ENCODE measurements at places on chromosomes 6 and 20. TPM values are rescaled to one million over a fixed set of nuclear protein-coding genes. Genes with fewer than 3 reads are reported as not detected.

LGSN gene
- 0.19 TPM for total RNA-seq

KIF25 gene
- not detected for total RNA-seq

TBX18 gene
- 4.1 TPM for total RNA-seq

OLIG3 gene
- total RNA-seq, result not detected

GMEB2 gene
- total RNA-seq, result 13.4 TPM

DNA sequence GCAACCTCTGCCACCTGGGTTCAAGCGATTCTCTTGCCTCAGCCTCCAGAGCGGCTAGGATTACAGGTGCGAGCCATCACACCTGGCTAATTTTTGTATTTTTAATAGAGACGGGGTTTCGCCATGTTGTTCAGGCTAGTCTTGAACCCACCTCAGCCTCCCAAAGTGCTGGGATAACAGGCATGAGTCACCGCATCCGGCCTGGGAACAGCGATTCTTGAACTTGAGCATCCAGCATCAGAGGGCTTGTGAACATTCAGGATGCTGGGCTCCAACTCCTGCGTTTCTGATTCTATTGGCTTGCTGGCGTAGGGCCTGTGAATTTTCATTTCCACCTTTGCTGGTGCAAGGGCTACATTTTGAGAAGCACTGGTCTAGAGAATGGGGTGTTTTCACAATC is 24.5 kb upstream of the PIM1 start:
- peak overlapping the region; percentile 23 for H3K27ac ChIP-seq
- no peaks in the 10 kb centered on the region for H3K27me3 ChIP-seq
- H3K4me3 ChIP-seq, result no peak overlapping the region
- no peak for DNase-seq
- no peaks in the 10 kb centered on the region for H3K36me3 ChIP-seq
- no peaks in the 10 kb centered on the region for H3K4me1 ChIP-seq

- H3K4me3 ChIP-seq, result no peak overlapping the region
- no peaks in the 10 kb centered on the region for H3K36me3 ChIP-seq
- H3K27me3 ChIP-seq, result no peaks in the 10 kb centered on the region
- DNase-seq, result no peak
- H3K4me1 ChIP-seq, result no peaks in the 10 kb centered on the region
- H3K27ac ChIP-seq, result no peak overlapping the region
Observed at GRCh38 chr6:116094041-116094440, 6.6 kb upstream of the NT5DC1 start.

- H3K27me3 ChIP-seq, result no peaks in the 10 kb centered on the region
- no peak overlapping the region for H3K27ac ChIP-seq
- H3K36me3 ChIP-seq, result peaks cover 2% of the 10 kb centered on the region
- DNase-seq, result no peak
- H3K4me3 ChIP-seq, result no peak overlapping the region
- H3K4me1 ChIP-seq, result no peaks in the 10 kb centered on the region
Observed at GRCh38 chr20:37350649-37351574, 5.0 kb downstream of the SRC start.

- no peaks in the 10 kb centered on the region for H3K36me3 ChIP-seq
- no peak for DNase-seq
- H3K27me3 ChIP-seq, result no peaks in the 10 kb centered on the region
- H3K4me3 ChIP-seq, result no peak overlapping the region
Observed at GRCh38 chr6:25832307-25832662, 433 bp upstream of the SLC17A1 start.

DNA sequence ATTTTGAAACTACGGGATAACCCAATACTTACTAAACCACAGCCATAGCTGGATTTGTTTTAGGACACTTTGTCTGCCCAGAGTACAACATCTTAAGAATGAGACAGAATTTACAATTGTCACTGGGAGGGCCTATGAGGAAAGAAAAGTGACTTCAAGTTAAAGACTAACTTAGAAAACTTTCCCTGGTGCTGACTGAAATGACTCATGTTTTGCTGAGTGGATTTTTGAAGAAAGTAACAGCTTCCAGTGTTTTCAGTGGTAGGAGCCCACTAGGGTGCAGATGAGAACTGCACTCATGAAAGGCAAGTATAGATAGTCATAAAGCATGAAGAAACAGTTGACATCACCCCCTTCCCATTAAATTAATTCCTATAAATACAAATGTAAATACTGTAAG is 988.2 kb upstream of the MAP3K7 start:
- H3K27ac ChIP-seq, result no peak overlapping the region
- no peak for DNase-seq
- H3K4me3 ChIP-seq, result no peak overlapping the region
- H3K4me1 ChIP-seq, result no peaks in the 10 kb centered on the region

DNA sequence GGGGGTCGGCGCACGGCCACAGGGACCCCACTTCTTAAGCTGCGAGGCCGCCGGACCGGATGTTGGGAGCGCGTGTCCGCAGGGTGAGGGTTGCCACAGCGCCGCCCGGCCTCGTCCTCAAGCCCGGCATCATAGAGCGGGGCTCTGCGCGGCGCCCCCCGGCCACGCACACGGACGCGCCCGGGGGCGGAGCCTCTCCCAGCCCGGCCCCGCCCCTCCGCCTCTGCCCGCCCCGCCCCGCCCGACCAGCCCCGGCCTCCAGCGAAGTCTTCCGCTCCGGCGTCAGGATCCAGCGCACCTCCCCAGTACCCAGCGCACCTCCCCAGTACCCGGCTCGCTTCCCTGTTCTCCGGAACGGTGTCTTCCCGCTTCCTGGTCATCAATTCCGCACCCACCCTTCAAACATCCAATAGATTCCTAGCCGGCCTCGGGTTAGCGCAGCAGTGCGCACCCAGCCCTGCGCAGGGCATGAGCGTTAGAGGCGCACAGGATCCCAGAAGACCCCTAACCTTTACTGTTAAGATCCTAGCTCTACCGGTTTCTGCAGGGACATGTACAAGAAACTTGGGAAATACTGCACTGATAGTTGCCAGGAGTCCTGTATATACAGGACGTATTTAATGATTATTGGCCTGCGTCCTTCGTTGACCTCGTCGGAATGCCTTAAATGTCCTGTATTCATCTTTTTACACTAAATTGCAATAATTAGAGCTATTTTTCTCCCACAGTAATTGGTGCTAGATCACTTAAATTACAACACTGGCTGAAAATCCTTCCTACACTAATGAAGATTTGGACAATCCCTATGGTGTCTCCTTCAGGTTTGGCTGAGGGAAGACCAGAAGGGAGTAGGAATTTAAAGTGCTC is 535 bp upstream of the DNAAF9 start:
- H3K27me3 ChIP-seq, result no peaks in the 10 kb centered on the region
- H3K4me1 ChIP-seq, result peaks cover 4% of the 10 kb centered on the region
- no peaks in the 10 kb centered on the region for H3K36me3 ChIP-seq
- peak overlapping the region; percentile 91 for H3K27ac ChIP-seq
- DNase-seq, result peak; percentile 91

DNA sequence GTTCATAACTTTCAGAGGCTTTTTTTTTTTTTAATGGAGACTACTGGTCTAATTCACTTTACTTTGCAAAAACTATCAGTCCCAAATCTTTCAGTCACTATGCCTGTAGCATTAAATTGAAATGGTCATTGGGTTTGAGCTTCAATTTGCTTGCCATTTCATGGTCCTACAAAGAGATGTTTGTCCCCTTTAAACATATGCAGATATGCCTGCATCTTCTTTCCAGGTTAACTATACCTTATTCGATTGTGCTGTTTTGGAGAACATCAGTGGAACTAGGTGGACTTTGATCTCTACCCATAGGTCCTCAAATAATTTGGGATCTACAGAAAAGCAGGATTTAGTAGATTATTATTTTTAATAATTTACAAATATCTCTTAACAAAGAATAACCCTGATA is 4.6 kb downstream of the POU3F2 start:
- no peak overlapping the region for H3K27ac ChIP-seq
- no peaks in the 10 kb centered on the region for H3K36me3 ChIP-seq
- H3K4me3 ChIP-seq, result no peak overlapping the region
- DNase-seq, result no peak

GRCh38 chr6:161637658-161638057 is 363.8 kb upstream of the AGPAT4 start:
- H3K36me3 ChIP-seq, result no peaks in the 10 kb centered on the region
- no peak overlapping the region for H3K27ac ChIP-seq
- DNase-seq, result peak; percentile 11
- H3K4me1 ChIP-seq, result no peaks in the 10 kb centered on the region
- no peak overlapping the region for H3K4me3 ChIP-seq

DNA sequence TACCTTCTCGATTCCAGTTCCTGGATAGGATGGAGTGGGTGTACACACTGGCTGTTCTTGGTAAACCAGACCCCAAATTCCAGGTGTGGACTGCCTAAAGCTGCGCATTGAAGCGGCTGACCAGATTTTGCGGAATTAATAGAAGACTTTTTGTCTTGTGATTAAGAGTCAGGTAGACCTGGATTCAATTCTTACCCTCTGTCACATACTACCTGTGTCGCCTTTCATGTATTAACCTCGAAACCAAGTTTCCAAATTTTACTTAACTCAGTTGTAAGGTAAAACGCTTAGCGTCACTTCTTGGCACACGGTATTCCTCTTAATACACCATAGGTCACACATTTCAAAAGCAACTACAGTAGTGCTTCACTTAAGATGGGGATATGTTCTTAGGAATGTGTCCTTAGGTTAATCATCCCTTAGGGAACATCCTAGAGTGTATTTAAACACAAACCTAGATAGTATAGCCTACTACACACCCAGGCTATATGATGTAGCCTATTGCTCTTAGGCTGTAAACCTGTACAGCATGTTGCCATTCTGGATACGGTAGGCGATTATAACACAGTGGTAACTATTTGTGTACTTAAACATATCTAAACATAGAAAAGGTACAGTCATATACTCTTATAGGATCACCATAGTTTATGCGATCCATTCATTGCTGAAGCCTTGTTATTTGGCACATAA is 733 bp upstream of the GOPC start:
- H3K27me3 ChIP-seq, result no peaks in the 10 kb centered on the region
- peak overlapping the region; percentile 98 for H3K27ac ChIP-seq
- peak overlapping the region; percentile 92 for H3K4me3 ChIP-seq
- no peaks in the 10 kb centered on the region for H3K36me3 ChIP-seq
